Activated T-cell treated with anti-CD3 and anti-CD28 coated beads, Interleukin-2, amount 50 U/mL, for 72 hours (primary cell): ENCODE measurements at places on chromosomes 3 and 15. TPM values are rescaled to one million over a fixed set of nuclear protein-coding genes. Genes with fewer than 3 reads are reported as not detected.

The OXTR gene
- 1.5 TPM for total RNA-seq

The ITPKA gene
- 14.9 TPM for total RNA-seq

The TNFAIP8L3 gene
- 0.30 TPM for total RNA-seq

The CP gene
- not detected for total RNA-seq

The DHX30 gene
- total RNA-seq: 82.8 TPM

The PROK2 gene
- total RNA-seq: 0.16 TPM

The GOLGA8J gene
- not detected for total RNA-seq

DNA sequence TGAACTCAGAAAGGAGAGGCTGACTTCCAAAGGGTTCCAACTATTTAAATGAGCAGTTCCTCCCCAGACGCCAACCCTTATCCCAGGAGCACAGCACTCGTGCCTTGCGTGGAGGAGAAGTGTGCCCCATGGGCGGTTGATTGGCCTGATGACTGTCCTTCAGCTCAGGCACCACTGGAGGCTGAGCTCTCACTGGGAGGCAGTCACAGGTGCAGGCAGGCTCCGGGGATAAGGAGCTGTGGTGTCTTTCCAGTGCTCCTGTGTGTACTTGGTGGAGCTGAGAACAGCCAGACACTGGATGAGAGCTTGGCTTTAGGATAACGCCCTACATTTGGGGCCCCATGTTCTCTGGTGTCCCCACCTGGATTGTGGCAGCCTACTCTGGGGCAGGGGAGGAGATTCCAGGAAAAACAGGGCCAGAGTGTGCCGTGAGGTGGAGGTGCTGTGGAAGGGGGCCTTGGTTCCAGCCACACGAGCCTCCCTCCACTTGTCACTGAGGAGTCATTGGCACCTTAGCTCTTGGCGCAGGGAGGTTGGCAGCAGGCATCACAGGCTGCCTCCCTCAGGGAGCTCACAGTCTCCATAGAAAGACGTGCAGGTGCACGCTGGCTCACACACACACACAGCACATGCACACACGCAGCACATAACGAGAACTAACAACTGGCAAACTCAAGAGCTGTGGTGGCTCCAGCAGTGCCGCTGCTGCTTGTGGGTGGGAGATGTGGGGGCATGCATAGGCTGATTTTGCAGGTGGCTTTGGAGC lies 22.7 kb upstream of the EPHB3 start:
- no peak for DNase-seq

GRCh38 chr3:120879411-120879810 lies 28.6 kb upstream of the STXBP5L start:
- DNase-seq: no peak

DNA sequence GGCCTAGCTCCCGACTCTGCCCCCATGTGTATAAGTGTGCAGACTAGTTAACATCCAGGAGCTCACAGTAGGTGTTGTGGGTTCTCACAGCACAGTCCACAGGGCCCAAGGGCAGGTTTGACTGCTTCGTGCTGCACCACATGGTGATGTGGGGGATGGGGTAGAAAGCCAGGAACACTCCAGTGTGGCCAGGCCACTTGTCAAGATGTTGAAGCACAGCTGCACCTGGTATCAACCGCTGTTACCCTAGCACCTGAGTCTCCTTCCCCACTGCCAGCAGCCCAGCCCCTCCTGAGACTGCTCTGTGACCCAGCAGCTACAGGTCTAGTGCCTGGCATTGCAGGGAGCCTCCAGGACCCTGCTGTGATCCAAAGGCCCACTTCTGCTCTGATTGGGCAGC lies 53.4 kb downstream of the CHDH start:
- DNase-seq: no peak

DNA sequence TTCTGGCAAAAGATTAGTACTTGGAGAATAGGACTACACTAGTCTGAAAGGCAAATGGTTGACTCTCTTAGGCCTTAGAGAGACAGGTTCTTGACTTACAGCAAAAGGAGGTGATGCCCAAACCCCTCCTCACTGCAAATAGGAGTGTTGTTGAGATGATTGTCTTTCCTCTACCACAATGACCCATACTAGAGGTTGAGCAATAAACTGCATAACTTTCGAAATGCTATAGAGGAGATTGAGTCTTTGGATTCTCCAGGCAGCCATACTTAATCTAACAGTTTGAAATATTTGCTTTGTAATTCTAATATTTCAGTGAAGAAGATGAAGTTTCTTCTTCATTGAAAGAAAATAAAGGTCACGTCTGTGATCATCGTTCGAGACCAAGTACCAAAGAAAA lies 498.5 kb upstream of the GBE1 start:
- DNase-seq: no peak

DNA sequence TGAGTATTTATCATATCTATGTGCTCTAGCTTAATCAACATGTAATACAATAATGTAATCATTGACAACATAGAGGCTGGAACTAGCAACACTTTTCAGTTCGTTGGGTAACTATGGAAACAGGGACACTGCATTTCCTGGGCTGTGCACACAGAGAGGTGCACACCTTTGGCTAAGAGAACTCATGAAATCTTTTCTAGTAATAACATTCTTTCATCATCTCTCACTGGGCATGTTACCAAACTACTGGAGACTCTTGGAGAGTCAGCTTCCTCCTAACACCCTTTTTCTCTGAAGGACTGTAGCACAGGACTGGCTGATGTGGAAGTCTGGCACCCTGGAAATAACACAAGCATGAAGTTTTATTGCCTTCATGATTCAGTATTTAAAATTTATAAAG lies 135.6 kb downstream of the KCNMB2 start:
- DNase-seq: no peak

DNA sequence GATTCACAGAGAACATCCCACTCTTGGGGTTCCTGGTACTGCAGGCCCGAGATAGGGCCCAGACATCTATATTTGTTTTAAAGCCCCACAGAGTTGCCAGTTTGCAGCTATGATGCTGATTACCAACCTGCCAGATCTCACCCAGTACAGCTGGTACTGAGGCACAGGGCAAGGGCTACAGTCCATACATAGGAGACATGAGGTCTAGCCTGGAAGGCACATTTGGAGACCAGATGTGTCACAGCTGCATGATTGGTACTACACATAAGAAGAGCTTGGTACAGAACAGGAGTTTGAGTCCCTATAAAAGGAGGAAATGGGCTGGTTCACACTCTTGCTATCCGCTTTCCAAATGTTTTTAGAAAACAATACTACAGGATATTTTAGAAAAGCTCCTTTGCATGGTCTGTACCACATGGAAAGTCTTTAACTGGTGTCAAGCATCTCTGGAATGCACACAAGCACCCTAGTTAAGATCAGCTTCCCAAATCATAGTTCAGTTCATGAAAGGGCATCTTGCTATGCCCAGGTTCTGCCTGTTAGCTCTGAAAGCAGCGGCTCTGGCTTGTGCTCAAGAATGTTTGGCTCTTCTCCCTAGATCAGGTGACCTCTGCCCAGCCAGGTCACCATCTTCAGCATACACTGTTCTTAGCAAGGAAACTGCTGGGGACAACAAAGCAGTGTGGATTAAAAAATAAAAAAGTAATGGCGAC lies 20.6 kb downstream of the MTMR14 start:
- DNase-seq: no peak

DNA sequence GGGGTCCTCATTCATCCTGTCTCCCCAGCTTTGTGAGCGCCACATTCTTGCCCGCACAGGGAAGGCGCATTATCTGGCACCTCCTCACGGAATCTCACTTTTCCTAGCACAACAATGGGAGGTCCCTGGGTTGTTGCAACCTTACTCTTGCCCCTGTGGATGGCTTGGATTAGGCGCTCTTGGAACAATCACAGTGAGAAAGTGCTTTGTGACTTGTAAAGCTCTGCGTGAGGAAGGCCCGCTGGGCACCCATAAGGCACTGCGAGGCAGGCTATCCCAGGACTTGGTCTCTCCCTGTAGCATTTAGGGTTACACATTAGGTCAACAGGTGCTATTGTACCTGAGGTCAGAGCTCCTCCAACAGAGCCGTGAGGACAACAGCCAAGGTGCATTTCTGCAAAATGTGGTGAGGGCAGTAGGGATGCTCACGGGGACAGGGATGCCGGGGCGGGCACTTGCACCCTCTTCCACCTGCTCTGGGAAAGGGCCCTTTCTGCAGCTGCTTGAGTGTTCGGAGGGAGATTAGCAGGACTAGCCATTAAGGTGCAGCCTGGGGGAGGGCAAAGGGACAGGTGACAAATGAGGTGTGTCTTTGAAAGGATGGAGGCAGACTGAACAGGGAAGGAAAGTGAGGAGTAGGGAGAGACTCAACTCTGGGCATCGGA lies 13.9 kb upstream of the LRRC15 start:
- no peak for DNase-seq

DNA sequence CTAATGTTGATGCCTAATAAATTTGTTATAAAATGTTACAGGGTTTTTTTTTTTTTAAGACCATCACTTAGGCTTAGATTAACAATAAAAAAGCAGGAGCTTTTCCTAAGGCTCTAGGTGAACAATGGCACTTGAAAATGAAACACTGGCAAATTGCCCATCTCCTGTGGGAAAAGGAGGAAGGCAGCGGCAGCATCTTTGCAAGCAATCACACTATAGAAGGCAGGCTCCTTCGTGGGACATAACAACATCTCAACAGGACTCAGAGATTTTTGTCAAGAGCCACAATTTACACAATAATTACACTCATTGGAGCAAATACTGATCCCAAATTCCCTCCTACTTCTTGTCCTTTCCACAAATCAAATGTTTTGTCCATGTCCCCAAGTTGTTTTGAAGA lies 646.7 kb downstream of the ROBO2 start:
- no peak for DNase-seq

GRCh38 chr15:90895571-90896117 lies 7.5 kb upstream of the MAN2A2 start:
- DNase-seq: no peak

DNA sequence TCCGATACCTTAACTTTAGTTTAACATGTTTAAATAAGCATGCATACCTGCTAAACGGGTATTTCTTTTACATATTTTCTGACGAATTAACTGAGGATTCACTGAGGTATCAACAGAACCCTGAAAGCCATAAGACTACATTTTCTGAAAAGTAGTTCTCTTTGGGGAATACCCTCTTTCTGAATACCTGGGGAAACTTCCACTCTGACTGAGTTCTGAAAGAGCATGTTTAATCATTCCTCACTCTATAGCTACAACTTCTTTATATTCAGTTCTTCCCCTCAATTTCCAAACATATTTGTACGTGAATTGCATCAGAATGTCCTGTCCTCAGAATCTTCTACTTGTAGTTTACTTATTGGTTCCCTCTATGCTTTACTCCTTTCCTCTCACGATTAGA lies 403.0 kb downstream of the ROBO1 start:
- no peak for DNase-seq

- no peak for DNase-seq
Observed at GRCh38 chr3:84100861-84101260, 857.9 kb upstream of the CADM2 start.

DNA sequence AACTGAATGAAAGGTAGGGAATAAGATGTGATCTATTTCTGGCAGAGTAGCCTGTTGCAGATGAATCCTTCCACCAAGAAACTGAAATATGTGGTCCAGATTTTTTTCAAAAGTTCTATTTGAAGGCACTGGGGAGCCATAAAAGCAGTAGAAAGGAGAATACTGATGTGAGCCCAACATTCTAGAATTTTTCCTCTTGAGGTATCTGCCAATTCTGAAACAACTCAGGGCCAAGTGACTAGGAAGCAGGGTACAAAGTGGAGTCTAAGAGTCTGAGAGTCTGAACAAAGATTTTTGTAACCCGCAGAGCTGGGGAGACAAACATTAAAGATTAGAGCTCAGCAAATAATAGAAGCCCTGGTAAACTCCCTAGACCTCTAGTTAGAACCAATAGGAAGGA lies 58.3 kb upstream of the SLCO3A1 start:
- no peak for DNase-seq

GRCh38 chr3:38205472-38205805 lies 40.1 kb downstream of the OXSR1 start:
- peak; percentile 29 for DNase-seq

DNA sequence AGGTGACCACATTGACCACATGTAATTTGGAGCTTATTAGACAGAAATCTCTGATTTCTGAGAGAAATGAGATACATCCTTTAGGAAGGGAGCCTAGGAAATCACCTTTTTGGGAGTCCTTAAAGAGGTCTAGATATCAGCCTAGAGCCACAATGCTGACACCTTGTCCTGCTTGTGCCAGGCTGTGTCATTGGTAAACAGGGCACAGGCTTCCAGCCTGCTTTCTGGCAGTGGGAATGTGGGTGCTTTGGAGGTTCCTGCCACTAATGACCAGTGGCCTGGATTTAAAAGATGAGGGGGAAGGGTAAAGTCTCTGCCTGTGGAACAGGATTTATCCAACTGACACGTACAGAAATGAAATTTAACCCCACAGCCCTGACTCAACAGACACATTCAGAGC lies 169.8 kb upstream of the KBTBD8 start:
- no peak for DNase-seq

- DNase-seq: no peak
Observed at GRCh38 chr3:71447197-71447596, 136.3 kb downstream of the FOXP1 start.

DNA sequence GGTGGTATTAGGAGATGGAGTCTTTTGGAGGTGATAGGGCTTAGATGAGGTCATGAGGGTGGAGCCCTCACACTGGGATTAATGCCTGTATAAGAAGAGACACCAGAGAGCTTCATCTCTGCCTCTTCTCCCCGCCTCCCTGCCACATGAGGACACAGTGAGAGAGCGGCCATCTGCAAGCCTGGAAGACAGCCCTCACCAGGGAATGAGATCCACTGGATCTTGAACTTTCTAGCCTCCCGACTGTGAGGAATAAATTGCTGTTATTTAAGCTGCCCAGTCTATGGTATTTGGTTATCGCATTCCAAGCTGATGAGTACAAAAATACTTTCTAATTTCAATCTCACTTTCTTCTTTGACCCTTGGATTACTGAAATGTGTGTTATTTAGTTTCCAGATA lies 121.4 kb downstream of the OCA2 start:
- no peak for DNase-seq

GRCh38 chr15:83276661-83277060 lies 7.8 kb downstream of the BNC1 start:
- no peak for DNase-seq

DNA sequence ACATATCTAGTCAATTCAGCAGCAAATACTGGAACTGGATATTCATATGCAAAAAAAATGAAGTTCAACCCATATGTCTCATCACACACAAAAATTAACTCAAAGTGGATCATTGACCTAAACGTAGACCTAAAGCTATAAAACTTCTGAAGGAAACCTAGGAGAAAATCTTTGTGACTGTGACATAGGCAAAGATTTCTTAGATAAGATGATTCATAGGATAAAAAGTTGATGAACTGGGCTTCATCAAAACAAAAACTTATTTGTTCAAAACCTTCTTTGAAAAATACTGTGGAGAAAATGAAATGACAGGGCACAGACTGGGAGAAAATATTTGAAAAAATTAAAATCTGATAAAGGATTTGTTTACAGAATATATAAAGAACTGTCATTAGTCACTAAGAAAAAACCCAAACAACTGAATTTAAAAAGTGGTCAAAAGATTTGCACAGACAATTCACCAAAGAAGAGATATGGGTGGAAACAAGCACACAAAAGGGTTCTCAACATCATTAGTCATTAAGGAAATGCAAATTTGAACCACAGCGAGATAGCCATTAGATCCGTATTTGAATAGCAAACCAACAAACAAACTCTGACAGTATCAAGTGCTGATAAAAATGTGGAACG lies 62.8 kb downstream of the ITGB5 start:
- DNase-seq: no peak
